ENCODE measurements at places on chromosomes 6 and 20.
A peak's percentile ranks its signal among the peaks of the same experiment; 100 is the strongest.

GRCh38 chr6:125953502-125953875 lies 3.1 kb upstream of the HINT3 start:
- peak; percentile 75 for DNase-seq

DNA sequence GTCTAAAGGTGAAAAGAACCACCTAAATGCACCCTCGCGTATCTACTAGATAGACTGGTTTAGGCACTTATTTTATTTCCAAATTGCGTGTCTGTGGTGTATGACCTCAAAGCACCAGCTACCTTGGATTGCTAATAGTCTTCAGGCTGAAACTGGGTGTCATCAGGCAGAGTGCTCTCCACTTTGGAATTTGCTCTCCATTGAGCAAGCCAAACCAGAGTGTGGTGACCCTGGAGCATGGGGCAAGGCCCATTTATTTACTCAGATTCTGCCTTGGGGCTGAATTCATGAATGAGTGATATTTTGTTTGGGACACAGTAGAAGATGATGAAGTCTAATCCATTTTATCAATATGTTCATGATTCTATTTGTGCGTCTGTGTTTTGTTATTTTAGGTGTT lies 812.8 kb upstream of the SLC35B3 start:
- DNase-seq, result no peak

GRCh38 chr6:146997062-146997461 lies 207.2 kb upstream of the STXBP5 start:
- DNase-seq, result no peak

DNA sequence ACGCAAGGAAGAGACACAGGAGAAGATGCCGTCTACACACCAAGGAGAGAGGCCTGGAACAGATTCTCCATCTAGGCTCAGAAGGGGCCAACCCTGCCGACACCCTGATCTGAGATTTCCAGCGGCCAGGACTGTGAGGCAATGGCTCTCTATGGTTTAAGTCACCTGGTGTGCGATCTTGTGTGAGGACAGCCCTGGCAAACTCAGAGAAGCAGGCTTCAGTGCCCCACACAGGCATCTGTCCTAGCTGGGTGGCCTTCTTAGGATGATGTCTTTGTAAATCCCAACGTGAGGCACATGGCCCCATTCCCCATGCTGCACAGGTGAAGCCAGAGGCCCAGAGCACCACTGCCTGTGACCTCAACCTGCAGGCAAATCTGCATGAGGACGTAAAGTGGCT lies 87.6 kb upstream of the FRMD1 start:
- DNase-seq, result no peak

DNA sequence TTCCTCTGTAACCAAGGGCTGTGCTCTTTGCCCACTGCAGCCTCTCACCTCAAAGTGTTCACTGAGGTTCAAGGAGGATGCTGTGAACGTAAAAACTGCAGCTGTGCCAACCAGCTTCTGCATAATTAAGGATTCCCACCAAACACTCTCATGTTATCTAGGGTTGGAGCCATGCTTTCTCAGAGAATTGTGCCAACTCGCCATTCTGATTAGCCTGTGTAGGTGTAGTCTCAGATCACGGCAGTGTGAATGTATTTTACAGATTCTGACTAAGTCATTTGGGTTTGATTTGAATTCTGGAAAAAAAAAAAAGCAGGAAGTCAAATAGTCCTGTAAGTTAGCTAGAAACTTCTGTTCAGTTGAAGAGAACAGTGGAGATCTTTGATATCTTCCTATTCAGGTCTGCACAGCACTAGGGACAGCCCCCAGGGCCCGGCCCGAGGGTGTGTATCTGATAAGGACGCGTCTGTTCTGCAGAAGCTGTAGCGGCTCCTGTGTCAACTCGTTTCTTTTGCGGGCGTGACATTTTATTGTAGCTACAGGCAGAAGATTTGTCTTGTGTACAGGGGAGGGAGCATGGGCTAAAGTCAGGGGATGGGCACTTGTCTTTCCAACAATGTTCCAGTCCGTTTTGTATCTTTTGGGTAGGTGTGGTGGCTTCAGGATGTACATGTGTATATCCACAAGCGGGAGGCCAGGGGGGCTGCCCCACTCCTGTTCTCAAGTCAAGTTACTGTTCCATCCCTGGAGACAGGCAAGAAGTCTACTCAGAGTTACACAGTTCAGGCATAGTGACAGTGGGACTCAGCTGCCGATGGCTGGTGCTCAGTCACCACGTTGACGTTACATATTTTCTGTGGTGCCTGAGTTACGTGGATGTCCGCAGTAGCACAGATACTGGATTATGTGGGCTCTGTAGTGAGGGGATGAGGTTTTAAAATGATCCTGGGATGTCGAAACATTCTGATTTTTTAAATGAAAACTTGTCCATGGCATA lies 12.4 kb downstream of the IRF4 start:
- no peak for DNase-seq

DNA sequence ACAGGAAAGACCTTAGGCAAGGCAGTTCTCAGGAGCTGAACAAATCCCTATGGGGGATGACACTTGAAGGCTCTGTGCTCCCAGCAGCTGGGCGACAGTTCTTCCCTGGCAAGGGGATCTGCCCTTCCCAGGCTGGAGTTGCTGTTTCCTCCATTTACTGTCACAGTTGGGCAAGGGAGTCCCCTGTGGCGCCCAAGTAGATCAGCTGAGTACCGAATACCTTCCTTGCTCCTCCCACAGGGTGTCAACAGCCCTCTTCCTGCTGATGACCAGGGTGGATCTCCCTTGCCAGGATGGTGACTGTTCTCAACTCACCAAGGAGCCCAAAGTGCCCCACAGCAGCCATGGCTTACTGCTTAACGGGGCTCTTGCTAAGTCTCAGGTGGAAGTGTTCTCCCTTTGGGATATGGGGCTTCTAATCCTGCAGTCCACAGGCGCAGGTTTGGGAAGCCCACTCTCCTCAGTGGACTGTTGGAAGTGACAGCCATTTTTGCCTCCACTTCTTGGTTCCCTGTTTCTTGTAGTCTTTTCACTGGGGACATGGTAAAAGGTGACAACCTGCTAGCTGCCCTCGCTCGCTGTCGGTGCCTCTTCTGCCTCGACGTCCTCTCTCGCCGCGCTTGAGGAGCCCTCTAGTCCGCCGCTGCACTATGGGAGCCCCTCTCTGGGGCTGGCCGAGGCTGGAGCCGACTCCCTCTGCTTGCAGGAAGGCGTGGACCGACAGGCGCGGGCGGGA lies 5.7 kb upstream of the PSMG4 start:
- no peak for DNase-seq

DNA sequence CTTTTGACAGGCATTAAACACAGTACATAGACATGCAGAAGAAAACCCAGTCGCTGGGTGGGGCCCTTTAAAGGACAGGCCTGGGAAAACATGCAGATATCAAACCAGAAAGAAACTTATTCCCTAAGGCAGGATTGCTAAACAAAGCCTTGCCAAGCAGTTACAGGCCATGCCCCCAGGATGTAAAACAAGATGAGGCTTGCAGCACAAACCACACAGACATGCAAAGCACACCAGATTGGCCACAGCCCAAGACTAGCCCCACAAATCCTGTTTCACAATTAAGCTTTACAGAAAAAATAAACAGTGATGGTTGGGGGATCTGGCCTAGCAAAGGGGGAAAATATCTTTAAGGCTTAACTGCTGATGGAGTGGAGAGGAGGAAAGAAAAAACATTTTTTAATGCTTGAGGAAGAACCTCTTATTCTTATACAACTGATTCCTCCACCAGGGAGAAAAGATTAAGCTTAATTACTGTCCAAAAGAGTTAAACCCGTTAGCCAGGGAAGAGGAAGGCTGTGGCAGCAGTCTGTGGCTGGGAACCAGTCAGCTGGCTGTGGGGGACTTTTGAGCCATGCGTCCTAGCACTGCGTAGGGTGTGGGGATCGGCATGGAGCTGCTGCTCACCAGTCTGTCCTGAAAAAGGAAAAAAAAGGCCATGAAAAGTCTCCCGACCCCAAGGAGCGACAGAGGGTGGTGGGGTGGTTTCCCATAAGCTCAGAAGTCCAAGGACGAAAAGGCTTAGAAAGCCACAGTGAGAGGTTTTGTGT lies 28.4 kb downstream of the COL19A1 start:
- peak; percentile 13 for DNase-seq

DNA sequence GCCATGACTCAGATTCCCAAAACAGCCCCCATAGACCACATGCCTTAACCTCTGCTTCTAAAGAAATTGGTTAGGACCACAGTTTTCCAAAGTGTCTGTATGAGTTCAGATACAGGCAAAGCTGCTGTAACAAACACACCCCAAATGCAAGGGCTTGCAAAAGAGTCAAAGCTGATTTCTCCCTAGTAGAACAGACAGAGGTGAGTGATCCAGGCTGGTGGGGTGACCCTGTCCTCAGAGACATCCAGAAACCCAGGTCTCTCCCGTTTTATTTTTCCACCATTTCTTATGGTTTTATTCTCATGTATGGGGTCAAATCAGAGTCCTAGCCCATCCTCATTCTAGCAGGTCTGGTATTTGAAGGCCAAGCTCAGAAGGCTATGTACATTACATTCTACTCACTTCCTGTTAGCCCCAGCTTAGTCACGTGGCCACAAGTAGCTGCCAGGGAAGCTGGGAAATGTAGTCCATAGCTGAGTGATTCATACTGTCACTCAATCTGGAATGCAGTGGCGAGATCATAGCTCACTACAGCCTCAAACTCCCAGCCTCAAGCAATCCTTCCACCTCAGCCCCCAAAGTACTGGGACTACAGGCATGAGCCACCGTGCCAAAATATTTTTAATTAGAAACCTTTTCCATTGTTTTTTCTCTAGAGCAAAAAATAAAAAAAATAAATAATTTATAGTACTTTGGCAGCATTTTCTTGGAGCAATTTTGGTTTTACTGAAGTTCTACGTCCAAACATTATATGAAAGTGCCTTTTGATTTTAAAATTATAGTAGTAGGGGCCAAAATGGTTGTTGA lies 175.2 kb downstream of the ZMYND8 start:
- DNase-seq, result peak; percentile 4

DNA sequence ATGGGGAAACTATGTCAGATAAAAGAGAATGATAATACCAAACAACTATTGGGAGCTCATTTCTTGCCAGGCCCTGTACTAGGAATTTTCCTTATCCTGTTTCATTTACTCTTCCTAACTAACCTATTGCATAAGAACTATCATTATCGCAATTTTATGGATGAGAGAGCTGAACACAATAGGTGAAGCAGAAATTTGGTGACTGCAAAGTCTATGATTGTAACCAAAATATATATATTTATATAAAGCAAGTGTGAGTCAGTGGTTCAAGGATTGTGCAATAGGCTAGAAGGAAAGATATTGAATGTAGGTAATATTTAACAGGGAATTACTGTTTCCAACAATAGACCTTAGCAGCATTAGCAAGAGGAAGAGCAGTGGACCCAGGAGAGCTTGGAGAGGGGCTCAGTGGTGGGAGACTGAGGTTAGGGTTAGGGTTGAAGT lies 181.1 kb upstream of the TENT5A start:
- no peak for DNase-seq

DNA sequence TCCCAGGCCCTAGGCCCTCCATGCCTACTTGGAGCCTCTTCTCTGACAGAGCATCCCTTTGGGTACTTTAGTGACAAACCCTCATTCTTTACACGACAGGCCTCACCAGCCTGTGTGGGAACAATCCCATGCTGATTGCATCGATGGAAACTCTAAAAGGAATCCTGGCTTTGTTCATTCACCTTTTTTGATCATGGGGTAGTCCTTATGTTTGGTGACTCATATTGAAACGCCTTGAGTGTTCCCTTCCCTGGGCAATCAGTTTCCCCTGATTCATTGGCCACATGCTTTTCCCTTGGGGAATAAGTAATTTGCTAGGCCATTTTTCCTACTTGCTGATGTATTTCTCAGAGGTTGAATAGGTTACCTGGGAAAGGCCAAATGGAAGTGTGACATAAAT lies 14.7 kb upstream of the TNFAIP3 start:
- no peak for DNase-seq

DNA sequence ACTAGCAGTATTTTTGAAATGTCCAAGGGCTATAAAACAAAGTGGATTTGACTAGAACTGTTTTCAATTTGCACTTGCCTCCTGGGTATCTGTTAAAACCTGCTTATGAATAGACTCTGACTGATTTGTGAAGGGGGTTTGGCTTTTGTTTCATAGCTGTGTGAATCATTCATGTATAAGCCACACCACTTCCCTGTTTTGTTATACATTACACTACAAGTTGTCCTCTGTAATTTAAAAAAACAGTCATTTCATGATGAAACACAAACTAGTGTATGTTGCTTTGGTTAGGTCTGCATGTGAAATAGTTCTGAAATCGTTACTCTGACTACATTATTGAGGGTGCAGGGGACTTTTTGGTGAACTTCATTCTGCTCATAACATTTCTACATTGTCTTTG lies 121.7 kb downstream of the NKAIN2 start:
- no peak for DNase-seq

DNA sequence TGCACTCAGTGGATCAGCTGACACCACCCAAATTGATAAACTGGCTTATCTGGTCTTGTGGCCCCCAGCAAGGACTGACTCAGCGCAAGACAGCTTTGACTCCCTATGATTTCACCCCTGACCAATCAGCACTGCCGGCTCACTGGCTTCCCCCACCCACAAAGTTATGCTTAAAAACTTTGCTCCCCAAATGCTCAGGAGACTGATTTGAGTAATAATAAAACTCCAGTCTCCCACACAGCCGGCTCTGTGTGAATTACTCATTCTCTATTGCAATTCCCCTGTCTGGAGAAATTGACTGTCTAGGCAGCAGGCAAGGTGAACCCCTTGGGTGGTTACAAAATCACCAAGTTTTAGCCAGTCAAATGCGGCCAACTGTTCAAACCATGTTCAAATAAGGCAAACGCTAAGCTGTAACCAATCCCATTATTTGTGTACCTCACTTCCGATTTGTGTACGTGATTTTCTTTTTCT lies 32.5 kb downstream of the SLC22A2 start:
- DNase-seq, result no peak

DNA sequence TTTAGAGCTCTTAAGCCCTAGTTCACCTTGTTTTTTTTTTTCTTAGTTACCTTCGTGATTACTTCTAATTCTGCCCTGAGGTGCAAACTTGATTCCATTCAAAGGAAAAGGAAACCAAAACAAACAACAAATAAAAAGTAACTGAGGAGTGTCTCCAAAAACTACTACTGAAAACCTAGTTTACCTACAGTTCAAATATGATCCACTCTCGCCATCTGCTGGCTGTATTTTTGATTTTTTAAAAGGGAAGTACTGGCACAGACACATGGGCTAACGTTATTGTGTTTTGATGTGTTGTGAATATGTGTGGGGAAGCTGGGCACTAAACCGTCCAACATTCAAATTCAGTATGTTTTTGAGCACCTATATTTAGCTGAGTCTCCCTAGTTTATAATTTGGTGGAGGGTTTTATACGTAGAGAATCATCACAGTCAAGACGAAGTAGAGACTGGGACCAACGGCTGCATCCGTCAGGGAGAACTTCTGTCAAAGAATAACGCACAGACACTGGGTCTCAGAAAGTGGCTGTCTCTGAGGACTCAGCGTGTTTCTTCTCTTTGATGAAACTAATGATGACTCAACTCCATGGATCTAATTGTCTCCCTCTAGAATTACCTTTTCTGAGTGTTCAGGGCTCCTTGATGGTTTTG lies 373.5 kb upstream of the BTBD3 start:
- DNase-seq, result peak; percentile 59

DNA sequence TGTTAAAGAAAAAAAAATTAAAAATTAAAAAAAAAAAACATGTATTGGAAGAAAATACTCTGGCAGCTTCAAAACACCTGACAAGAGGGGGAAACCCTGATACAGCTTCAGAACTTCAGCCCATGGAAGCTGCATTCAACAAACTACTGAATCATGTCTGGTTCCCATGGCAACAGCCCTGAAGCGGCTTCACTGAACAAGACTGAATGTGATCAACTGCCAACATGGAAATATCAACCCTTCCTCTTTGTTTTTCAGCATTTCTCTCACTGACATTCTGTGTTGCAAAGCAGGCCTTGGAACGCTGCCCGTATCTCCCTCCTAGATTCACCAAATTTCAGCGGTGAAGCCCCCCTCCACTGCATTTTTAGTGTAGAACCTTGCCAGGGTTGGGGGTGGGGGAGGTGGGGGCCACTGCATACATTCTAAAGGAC lies 91.3 kb upstream of the SHLD1 start:
- peak; percentile 4 for DNase-seq

Data from COR-L47 (cell line).